Hematopoietic multipotent progenitor cell treated with erythropoietin and hydrocortisone succinate and interleukin-3 and kit ligand, for 17 days (in vitro differentiated cells): ENCODE measurements at places on chromosomes 11 and 22.

DNA sequence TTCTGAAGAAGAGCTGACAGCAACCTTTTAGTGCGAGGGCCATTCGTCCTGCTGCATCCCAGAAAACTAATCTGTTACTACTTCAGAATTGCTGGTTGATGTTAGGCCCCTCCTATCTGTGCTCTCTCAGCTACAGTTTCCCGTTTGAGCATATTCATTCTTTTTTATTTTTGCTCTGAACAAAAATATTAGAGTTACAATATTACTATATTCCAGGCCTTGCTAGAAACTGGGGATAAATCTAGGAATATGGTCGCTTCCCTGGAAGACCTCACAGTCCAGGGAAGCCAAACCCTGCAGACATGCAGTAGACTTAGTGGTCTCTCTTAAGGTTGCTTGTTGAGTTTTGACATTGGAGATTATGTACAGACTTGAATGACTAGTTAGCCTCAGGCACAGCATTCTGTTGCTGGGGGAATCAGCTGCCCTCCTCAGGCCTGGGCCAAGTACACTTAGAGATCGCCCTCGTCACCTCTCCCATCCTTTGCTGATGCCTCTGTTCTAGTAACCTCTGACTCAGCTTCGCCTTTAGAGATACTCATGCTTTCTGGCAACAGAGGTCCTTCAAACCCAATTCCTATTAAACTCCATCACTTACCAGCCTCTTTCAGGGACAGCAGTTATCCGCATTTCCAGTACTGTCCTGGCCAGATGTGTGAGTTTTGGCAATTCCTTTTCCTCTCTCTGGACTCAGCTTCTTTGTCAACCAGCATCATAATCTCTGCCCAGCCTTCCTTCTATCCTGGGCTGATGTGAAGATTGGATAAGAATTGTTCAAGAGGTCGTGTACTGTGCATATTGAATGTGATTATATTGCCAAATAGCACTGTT is 698 bp upstream of the ANAPC15 start:
- DNase-seq: no peak

DNA sequence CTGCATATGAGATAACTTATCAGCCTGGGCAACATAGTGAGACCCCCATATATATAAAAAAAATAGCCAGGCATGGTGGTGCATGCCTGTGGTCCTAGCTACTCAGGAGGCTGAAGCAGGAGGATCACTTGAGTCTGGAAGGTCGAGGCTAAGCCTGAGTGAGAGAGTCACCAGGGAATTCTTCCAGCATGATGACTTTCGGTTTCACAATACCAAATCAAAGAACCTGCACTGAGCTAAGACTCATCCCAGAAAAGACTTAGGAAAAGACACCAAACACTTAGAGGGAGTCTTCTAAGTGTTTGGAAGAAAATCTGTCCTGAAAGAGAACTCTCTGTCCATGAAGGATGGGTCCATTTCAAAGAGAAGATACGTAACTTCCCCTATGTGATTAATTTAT is 12.7 kb downstream of the STK33 start:
- no peak for DNase-seq

GRCh38 chr11:119436711-119437110 is 13.7 kb upstream of the THY1 start:
- no peak for DNase-seq

- DNase-seq: peak; percentile 52
Measured at GRCh38 chr11:124961972-124962609, 8.1 kb downstream of the CCDC15 start.

GRCh38 chr11:26580929-26581328 is 8.9 kb upstream of the MUC15 start:
- no peak for DNase-seq

DNA sequence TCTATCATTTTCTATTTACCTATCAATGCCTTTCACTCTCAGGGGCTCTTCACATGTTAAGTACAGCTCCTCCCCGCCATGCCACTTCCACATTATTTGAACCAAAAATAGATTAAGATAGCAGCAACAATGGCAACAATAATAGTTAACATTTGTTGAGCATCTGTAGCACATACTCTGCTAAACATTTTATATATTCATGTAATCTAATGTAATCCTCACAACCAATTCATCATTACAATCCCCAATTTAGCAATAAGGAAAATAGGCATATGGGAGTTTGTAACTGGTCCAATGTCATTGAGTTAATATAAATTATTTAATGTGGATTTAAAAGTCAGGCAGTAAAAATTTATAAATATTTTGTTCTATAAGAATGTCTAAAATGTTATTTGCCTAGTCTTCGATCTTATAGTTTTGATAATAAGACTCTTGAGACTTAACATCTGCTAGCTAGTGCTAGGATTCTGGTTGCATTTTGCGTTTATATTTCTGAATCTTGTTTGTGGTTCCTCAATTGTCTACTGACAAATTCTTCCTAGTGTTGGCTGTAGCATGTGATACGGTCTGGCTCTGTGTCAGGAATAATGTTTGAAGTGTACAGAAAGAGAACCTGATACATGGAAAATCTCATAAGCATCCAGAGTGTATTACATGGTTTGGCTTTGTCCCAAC is 621.5 kb upstream of the LUZP2 start:
- DNase-seq: no peak

GRCh38 chr11:131246663-131247062 is 123.8 kb upstream of the NTM start:
- no peak for DNase-seq

DNA sequence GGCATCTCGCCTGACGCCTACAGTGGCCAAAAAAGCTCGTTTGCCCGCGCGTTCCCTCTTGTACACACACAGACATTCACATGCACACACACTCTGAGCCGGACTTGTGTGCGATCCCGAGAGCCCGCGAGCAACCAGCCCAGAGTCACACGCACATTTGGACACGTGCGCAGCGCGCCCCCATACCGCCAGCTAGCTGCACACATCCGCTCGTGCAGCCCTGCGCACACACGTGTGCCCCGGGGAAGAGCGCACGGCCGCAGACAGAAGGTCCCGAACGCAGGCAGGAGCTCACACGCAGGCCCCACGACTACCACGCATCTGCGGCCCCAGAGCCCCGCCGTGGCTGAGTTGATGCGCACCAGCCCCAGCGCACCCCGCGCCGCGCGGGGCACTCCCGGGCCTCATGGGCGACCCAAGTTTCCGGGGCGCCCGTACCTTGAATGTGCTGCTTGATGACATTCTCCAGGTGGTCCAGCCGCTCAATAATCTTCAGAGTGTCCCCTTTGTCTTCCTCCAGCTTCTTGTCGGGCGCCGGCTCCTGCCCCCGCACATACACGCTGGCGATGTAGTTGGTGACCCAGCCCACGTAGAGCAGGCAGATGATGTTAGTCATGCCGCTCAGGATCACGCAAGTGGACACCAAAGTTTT is 758 bp downstream of the GALNT18 start:
- DNase-seq: no peak

DNA sequence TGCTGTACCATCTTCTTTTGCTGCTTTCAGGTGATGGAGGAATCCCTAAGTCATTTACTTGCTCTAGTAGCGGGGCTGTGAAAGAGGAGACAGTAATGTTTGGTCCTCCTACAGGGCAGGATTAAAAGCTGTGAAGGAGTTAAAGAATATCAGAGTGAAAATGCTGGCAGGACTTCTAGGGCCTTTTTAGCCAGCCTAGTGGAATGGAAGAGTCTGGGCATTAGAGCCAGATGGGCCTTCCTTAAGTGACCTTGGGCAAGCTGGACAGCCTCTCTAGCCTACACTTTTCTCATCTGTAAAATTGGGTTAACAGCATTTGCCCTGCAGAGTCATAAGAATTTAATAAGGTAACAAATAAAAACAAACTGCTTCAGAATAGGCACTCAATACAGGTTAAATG is 114.7 kb downstream of the RBFOX2 start:
- DNase-seq: no peak

GRCh38 chr22:47620391-47620790 is 857.9 kb downstream of the TBC1D22A start:
- DNase-seq: no peak

- peak; percentile 43 for DNase-seq
Measured at GRCh38 chr22:29692327-29692640, 27.5 kb upstream of the CABP7 start.

DNA sequence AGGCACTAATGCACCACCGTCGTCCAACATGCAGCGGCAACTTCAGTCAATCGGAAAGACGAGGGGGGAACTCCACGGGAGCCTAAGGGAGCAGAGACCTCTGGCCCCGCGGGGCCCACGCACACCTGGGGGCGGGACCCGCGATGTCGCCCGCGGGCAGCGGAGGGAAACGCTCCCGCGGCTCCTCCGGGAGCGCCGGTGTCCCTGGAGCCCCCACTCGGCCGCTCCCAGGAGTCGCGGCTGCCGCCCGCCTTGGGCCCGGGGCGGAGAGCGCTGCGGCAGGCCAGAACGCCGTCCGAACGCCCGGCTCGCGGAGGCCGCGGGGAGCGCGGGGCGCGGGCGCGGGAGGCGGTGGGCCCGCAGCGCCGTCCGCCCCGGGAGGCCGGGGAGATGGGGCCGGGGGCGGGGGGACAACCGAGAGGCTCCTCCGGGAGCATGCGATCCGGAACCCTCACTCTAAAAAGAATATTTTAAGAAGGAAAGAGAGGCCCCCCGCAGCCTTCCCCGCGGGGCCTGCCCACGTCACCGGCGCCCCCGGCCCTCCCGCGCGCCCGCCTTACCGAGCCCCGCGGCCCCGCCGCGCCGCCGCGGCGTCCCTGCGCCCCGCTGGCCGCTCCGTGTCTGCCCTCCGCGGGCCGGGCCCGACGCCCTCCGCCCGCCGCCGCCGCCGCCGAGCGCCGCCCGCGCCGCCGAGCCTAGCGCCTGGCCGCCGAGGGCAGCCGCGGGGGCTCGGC is 86.6 kb upstream of the ARHGAP32 start:
- no peak for DNase-seq

- DNase-seq: no peak
Measured at GRCh38 chr22:35539910-35540594, 579 bp upstream of the RASD2 start.
